ENCODE measurements at places on chromosomes 4 and X.

- DNase-seq: no peak
These were observed 494.3 kb downstream of the IL15 start for GRCh38 chr4:142130666-142131065.

DNA sequence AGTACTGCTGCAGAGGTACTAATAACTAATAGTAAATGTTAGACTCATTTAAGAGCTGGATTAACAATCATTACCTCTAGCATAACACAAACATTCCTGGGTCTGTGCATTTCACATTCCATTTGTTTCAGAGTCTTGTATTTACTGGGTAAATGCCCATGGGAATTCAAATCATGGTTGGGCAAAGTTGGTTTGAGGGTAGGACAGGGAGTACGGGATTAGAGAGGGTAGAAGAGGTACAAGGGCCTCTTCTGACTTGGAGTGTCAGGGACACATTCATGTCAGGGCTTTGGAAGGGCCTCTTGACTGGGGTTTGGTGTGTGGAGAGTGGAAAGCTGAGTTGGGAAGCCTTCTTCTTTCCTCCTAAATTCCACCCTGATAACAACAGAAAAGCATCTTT lies 65.9 kb downstream of the WWC2 start:
- no peak for DNase-seq

DNA sequence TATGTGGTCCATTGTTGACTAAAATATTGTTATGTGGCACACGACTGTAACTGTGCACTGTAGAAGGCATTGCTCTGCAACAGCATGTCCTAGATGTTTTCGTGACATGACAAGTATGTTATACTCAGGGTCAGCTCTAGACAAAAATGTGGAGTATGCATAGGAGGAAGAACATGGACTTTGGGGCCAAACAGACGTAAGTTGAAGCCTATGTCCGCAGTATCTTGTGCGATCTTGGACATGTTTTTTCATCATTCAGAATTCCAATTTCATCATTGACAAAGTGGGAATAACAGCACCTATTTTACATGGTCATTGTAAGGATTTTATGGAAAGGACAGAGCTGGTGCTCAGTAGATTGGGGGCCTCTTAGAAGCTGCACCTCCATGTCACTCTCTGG lies 27.7 kb upstream of the PROM1 start:
- no peak for DNase-seq

- no peak for DNase-seq
These were observed 128.1 kb upstream of the NDP start for GRCh38 chrX:44101281-44101680.

DNA sequence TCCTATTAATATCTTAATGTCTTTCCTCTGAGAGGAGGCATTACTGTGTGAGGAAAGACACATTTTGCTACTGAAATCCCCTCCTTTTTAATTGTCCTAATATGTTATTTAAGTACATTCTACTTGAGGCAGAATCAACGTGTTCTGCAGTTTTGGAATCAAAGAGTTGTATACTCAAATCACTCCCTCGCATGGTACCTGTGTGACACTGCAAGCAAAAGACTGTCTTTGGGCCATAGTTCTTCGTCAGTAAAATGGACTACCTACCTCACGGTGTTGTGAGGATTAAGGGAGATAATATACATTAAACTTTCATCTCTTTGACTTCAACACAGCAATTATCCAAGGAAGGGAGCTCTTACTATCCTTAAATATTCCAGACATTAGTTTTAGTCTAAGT lies 61.5 kb downstream of the TIGD2 start:
- no peak for DNase-seq

DNA sequence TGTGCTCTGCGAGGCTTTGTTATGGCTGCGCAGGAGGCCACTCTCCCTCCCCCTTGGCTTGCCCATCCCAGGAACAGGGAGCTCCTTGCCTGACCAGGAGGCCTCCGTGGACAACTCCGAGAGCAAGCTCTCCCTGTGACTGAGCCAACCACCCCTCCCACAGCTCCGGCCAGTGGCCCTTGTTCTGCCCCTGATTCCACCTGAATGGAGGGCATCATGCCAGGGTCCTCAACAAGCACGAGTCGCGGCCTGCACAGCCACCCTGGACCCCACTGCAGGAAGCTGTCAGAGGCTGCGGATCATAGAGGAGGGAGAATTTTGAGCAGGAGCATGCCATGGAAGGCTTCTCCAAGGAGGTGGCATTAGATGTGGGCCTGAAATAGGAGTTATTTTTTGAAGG lies 44.8 kb upstream of the GRPEL1 start:
- no peak for DNase-seq

- DNase-seq: peak; percentile 40
These were observed 1.2 kb downstream of the BCOR start for GRCh38 chrX:40096395-40097091.

DNA sequence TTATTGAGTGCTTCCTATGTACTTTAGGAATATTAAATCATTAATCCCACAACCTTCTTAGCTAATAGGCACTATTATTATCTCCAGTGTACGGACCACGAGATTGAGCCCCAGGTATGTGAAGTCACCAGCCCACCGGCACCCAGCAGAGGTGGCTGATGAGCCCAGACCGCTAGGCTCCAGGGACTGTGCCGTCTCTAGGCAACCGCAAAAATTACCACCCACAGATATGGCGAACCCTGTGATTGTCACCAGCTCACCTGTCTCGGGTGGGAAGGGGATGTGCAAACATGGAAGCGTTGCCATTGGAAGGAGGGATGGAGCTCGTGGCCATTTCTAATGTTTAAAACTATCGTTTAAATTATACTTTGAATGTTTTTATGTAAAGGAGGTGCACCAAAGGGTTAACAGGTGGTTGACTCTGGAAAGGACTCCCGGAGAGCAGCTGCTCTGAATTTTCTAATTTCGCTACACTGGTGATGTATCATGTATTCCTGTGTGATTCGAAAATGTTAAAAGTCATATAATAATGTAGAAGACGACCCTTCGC lies 21.0 kb upstream of the JAKMIP1 start:
- no peak for DNase-seq

GRCh38 chrX:150688911-150689451 lies 4.2 kb upstream of the MTMR1 start:
- no peak for DNase-seq

DNA sequence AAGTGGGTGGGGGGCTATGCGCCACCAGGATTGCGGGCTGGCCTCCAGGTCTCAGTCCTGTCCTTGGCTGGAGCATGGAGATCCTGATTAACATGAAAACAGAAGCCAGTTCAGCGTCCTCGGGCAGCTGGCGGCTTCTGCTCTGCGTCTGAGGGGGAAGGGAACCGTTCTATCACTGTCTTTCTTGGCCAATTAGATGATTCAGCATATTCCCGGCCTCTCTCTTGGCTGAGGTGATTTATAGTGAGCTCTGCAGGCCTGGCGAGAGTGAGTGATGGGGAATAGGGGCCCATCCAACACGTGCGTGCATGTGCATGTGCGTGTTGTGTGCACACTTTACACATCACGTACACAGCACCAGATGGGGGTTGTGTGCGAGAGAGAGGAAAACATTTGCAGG lies 145.8 kb upstream of the ATP6AP2 start:
- no peak for DNase-seq

DNA sequence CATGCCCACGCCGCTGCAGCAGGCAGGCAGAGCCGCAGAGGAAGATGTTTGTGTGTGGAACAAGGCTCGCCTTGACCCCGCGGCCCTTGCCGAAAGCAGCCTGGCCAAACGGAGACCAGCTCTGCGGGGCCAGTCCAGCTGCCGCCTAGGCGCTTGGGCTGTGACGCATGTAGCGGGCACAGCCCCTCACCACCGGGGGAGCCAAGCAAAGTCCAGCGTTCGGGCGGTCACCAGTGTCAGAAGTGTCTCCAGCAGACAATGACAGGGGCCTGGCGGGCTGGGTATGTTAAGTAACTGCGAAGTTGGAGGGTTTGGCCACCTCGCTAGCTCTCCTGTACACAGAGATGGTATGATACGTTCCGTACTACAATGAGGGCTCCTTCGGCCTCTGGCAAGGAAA lies 1.3 kb downstream of the AMER1 start:
- DNase-seq: no peak

DNA sequence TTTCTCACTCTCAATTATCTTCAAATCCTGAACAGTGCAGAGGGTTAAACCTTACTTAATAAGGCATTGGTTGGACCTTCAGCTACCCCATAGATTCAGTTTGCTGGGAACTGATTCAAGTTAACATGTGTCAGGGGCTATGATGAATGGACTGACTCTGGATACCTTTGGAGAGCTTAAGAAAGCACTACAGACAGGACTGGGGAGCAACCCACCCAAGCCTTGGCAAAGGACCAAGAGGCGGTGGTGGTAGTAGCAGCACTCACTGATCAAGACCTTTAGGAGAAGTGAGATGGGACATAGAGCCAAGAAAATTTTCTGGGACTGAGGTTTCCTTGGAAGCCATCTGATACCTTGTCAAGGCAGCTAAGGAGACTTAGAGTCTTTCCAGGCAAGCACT lies 43.0 kb upstream of the TAPT1 start:
- no peak for DNase-seq

GRCh38 chr4:107210450-107211239 lies 174.5 kb upstream of the DKK2 start:
- DNase-seq: no peak

GRCh38 chr4:38896940-38897339 lies 29.3 kb downstream of the FAM114A1 start:
- no peak for DNase-seq

DNA sequence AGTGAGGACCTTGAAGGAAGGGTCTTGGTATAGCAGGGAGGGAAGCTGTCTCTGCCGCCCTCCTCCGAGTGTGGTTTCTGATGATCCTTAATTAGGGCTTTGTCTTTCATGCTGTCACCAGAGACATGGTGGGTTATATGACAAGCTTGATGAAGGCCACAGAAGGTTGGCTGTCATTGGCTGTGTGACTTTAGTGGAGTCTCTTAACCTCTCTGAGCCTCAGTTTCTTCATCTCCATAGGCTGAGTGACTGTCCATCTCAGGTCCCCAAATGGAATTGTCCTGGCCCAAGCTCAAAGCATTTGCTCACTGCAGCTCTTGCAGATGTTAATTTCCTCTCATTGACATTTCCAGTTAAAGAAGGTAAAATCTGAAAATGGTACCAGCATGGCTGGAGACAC lies 16.6 kb upstream of the UBA6 start:
- DNase-seq: no peak

DNA sequence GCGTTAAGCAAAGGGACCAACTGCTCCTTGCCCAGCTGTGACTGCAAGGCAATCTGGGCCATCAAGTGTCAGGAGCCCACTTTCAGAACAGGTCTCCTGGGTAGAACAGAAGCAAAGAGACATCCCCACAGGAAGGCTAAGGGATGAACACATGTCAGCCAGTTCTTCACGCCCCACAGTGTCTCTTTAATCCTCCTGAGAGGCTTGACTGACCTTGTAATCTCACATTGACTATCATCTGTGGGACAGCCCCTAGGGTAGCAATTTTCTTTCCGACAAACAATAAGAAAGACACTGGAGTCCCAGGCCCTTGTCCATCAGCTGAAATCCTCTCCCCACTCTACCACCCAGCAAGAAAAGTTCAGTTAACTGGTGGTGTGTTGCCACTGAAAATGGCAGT lies 1.0 kb downstream of the CHRDL1 start:
- DNase-seq: no peak

- no peak for DNase-seq
These were observed 402.2 kb upstream of the FGF13 start for GRCh38 chrX:139113708-139114107.

DNA sequence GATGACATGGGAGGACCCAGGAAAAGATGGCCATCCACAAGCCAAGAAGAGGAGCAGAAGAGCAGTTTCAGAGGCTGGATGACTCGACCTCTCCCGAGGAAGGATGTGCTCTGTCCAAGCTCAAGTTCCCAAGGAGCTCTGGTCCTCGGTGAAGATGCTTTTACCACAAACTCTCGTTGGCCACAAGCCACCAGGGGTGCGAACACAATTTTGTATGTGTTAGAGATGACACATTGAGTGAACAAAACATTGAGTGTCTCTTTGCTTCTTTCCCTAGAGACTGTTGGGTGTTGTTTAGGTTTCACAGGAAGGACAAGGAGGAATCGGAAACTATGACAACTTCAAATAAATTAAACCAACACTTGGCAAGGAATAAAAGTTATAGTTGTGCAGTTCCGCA lies 26.3 kb downstream of the FGFBP1 start:
- no peak for DNase-seq

DNA sequence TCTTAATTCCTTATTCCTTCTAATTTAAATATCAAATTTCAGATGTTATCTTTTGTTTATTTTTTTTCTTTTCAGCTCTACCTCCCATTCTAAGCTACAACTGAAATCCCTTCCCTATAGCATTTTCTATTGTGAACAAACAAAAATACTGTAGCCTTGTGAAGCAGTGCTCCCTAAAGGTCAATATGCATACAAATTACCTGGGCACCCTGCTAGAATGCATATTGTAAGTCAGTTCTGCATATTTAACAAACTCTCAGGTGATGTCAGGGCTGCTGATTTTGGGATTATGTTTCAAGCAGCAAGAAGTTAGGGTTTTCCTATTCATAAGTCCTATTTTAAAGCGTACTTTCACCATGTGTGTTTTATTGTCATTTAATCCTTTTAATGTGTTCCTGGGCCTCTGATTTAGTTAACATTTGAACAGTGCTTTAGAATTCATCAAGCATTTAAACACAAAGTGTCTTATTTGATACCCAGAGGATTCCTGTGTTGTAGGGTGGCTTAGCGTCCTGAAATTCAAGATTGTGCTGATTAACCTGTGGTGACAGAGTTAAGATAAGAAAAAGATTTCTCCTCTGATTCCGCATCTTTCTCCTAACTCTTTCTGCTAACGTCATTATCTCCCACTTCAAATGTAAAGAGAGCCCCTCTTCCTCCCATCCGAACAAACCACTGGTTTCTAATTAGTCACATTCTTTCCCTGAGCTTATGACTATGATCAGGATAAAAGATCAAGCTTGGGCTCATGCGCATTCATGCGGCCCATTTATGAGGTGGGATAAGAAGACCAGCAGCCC lies 221.3 kb downstream of the ANK2 start:
- no peak for DNase-seq

DNA sequence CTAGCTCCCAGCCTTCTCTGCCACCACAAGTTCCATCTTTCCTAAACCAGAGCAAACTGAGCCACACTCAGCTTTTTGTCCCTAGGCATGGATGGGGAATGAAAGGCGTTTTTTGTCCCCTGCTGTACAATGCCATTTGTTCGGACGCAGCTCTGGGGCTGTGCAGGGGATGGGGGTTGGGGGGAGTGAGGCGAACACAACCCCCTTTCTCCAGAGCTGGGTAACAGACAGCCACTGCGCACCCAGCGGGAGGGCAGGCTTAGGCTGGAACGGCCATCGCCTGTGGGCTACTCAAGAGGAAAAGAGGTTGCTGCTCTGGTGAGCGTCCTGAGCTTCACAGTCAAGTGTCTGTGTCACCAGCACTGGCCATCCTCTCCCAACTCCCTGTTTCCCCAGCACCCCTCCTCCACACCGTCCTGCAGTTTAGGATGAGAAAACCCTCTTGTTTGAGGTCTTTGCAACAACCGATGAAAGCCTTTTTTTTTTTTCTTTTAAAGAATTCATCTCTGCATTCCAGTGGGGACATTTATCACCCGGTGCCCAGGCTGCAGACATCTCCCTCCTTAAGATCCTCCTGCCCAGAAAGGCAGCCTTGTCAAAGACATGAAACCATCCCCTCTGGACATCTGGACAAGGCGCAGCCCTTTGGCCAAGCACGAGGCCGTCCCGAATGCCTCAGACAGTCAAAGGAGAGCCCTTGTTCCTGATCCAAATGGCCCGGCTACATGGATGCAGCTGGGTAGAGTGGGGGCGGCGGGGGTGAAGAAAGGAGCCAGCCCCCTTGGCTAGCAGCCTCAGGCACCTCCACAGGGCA lies 419.6 kb downstream of the BCOR start:
- no peak for DNase-seq

GRCh38 chr4:172683021-172683420 lies 485.6 kb upstream of the GALNT7 start:
- no peak for DNase-seq

- no peak for DNase-seq
These were observed 391.9 kb upstream of the NDST4 start for GRCh38 chr4:115505326-115505725.

All from stimulated activated CD4-positive, alpha-beta T cell treated with anti-CD3 and anti-CD28 coated beads, TNF-alpha, amount 100 ng/mL, for 1 hour (primary cell).